ENCODE measurements at places on chromosomes 7 and 10.

GRCh38 chr7:112529521-112529920 is 48.7 kb downstream of the LSMEM1 start:
- no peak for DNase-seq

GRCh38 chr10:85851325-85851724 is 515.3 kb downstream of the GRID1 start:
- DNase-seq, result no peak

GRCh38 chr10:6128591-6129251 is 39.9 kb downstream of the RBM17 start:
- no peak for DNase-seq

DNA sequence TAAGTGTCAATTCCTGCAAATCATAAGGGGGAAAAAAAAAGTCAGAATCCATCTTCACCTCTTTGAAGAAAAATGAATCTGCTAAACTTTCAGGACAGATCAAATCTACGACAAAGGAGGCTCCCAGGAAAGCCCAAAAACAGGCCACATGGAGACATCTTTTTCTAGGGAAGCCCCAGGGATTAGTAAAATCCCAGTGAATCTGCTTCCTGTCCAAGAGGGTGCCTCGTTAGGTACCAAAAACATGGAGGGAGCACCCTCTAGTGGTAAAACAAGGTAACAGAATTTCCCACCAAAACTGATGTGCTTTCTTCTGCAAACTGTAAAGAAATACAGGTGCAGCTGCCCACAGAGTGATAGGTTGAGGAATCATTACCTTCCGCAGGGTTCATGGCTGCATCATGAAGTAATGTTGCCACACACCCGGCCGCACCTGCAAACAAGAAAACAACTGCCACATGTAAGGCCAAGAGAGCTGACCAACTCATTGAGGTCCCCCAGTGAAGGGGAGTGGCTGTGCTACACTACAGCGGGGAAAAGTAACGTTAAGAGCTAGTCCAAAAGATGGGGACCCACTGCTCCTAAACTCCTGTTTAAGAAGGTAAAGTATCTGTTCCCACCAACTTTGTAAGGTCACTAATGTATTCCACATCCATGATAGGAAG is 7.9 kb downstream of the SLC25A28 start:
- no peak for DNase-seq

DNA sequence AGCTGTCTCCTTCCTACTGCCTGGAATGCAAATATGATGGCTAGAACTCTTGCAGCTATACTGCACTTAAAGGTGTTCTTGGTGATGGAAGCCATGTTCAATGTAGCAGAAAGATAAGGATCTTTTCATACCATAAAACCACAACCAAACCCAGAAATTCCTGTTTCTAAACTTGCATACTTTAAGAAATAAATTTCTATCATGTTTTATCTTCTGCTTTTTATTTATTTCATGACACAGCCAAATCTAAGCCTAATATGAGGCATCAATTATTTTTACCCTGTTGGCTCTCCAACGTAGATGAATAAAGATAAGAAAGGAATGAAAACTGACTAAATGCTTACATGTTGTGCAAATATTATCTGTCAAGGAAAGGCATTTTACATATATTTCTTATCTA is 224.1 kb downstream of the DOCK4 start:
- no peak for DNase-seq

GRCh38 chr7:16421333-16422102 is at the start of gene CRPPA:
Gene CRPPA, minus strand, starts transcription at chr7:16421538. Its CDS starts 216 bp downstream, at chr7:16421322.
- no peak for DNase-seq

DNA sequence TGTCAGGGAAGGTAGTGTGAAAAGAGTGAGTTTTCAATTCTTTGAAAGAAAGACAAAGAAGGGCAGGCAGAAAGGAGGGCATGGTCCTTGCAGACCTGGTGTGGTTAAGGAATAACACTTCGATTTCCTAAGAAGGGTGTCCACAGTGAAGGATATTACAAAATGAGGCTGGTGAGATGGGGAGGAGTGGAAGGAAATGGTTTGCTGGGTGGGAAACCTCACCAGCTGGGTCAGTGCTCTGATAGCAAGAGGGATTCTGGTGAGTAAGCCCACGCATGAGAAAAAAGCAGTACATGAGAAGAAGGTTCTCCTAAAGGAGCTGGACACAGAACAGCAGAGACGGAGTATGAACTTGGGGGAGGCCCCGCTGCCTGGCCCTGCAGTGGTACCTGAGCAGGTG is 230.6 kb upstream of the PLXNA4 start:
- no peak for DNase-seq

GRCh38 chr10:72087392-72087968 is 871 bp downstream of the SPOCK2 start:
- no peak for DNase-seq

DNA sequence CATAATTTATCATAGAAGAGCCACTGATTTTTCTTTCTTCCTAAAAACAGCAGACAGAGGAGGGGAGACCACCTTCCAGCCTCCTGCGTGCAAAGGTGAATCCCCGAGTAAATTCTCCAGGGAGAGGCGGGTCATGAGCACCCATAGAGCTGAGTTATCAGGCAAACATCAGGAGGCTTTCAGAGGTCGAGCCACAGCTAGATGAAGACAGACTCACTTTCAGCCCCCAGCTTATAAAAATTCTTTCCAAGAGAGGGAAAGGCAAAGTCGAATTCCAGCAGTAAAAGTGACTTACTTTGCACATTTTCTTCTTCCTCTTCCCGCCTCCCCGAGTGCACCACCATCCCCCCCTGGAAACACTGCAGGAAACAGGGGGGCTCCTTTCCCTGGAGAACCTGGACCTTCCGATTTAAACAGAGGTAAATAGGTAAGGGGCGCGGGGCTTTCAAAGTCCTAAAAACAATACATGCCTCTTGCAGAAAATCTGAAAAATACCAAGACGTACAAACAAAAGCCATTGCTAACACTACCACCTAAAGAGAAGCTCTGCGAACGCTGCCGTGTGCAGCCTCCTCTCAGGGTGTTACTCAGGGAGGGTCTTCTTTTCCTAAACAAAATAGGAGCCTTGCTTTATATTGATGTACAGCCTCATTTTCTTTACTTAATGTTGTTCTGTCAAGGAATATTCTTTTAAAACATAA is 163.8 kb downstream of the SVIL start:
- DNase-seq, result no peak

- peak; percentile 65 for DNase-seq
These were observed 630 bp downstream of the RSBN1L start for GRCh38 chr7:77696643-77697534.

GRCh38 chr10:8350250-8350967 is 295.9 kb downstream of the GATA3 start:
- no peak for DNase-seq

DNA sequence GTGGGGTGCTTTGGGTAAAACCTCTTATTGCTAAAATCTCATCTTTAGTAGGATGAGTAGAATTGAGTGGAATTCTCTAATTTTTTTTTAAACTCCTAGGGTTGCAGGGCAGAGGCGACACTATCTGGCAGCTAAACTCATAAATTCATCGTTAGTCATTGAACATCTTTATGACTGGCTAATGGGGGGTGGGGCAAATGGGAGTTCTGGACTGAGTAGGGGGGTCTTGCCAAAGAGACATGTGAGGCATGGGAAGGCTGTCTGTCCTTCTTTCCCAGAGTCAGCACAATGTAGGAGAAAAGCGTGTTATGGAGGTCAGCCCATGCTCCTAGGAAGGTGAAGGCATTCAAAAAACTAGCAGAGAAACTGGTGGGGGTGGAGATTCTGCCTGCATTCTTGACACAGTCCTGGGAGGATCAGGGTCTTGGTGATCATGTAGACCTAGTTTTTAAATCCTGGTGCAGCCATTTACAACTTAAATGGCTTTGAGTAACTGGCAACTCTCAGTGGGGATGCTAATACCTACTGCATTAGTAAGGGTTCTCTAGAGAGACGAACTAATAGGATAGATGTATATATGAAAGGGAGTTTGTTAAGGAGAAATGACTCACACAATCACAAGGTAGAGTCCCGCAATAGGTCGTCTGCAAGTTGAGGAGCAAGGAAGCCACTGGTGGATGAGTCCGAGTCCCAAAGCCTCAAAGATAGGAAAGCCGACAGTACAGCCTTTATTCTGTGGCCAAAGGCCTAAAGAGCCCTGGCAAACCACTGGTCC is 47.7 kb downstream of the EMX2 start:
- no peak for DNase-seq

GRCh38 chr10:60446851-60447250 is 57.2 kb upstream of the ANK3 start:
- peak; percentile 23 for DNase-seq

DNA sequence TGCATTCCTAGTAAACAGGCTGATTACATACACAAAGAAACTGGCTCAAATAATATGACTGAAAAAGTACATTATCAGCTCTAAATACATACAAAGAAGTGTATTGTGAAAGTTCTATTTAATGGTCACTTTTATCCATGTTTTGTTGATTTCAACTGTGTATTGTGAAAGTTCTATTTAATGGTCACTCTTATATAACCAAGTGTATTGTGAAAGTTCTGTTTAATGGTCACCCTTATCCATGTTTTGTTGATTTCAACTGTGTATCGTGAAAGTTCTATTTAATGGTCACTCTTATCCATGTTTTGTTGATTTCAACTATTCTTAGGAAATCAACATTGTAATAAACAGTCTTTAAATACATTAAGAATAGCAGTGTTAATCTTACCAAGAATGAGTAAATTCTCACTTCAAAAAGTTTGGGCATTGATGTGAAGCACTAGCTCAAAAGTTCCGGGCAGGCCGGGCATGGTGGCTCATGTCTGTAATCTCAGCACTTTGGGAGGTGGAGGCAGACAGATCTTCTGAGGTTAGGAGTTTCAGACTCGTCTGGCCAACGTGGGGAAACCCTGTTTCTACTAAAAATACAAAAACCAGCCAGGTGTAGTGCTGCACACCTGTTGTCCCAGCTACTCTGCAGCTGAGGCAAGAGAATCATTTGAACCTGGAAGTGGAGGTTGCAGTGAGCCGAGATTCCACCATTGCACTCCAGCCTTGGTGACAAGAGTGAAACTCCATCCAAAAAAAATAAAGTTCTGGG is 34.8 kb upstream of the FEZF1 start:
- DNase-seq, result no peak

DNA sequence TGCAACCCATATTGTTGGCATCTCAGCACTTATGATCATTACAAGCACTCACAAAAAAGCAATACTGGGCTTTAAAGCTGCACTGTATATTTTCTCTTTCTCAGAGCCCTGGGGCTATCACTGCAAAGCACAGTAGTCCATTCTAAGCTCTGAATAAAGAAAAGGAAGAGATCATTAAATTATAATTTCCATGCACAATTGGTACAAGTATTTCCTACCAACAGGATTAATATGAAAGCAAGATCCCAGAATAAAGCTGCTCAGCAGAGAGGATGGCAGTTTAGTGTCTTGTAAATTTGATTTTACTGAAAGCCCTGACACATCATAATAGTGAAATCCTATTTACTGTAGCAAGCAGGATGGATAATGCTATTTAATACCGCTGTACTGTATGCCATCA is 205.3 kb downstream of the CHCHD3 start:
- DNase-seq, result no peak

- DNase-seq, result no peak
These were observed 257.3 kb upstream of the AKR1E2 start for GRCh38 chr10:4568731-4569130.

GRCh38 chr7:143069912-143070500 is 17.9 kb downstream of the OR6V1 start:
- no peak for DNase-seq

GRCh38 chr7:150820148-150820547 is 19.6 kb downstream of the TMEM176A start:
- DNase-seq, result no peak

- DNase-seq, result no peak
These were observed 14.2 kb upstream of the PDCD4 start for GRCh38 chr10:110857265-110858171.

DNA sequence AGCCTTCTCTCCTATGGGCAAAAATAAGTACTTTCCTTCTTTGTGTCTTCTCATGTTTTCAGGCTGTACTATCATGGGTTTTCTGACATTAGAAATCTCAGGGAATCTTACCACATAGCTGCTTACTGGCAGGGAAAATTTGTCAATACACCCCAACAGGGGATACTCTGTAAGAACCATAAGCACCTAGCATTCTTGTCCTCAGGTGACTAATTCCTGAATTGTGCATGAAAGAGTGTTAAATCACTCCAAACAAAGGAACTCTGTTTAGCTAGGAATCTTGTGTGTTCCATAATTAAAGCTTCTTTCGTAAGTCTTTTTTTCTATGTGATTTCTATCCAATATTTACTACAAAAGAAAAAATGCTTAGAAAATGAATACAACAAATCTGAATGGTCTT is 206.7 kb upstream of the POT1 start:
- DNase-seq, result no peak

GRCh38 chr10:43903451-43903850 is 254.8 kb upstream of the ZNF32 start:
- DNase-seq, result no peak

DNA sequence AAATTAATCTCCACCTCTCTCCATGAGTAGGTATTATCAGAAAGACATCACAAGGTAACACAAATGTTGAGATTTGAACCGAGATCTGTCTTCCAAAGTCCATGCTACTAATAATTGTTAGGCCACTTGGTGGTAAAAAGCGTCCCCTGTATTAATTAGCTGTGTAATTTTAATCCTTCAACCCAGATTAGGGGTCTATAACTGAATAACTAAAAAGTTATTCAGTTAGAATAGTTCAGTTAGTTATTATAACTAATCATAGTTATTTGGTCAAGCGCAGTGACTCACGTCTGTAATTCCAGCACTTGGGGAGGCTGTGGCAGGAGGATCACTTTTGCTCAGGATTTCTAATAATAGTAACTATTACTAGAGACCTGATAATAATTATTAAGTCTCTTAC is 5.6 kb downstream of the PDSS1 start:
- DNase-seq, result no peak

DNA sequence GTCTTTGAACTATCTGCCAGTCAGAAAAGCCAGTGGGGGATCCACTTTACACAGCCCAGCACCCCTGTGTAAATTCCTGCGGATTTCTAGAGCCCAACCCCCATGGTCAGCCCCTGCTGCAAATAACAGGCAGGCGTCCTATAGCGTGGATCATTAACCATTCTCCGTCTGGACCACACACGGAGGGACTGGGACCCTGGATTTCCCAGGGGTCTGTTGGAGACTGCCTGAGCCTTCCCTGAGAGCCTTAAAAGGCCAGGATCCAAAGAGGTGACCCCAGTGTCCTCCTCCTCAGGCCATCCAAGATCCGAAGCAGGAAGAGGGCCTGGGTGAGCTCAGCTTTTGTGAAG is 11.2 kb upstream of the GRID1 start:
- no peak for DNase-seq

DNA sequence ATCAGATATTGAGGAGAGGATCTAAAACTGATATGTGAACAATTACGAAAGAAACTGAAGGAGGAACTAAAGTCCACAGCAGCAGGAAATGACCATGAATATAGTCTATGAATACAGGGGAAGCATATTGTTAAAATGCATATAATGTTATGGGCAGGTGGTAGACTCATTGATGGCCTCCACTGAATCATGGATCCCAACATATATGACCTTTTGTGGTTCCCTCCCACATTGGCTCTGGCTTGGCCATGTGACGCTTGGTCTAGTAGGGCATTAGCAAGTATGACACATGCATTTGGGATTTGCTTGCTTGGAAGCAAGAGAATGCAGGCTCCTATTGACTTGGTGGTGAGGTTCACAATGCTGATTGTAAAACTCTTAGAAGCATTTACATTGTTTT is 55.2 kb upstream of the RAB18 start:
- DNase-seq, result no peak

GRCh38 chr10:11180228-11180627 is 162.6 kb downstream of the CELF2 start:
- no peak for DNase-seq

All from SW 1271 (cell line).